Activated CD4-positive, alpha-beta T cell treated with anti-CD3 and anti-CD28 coated beads, Interleukin-2, amount 50 U/mL, for 4 hours (primary cell): ENCODE measurements at places on chromosomes 7 and 10.

DNA sequence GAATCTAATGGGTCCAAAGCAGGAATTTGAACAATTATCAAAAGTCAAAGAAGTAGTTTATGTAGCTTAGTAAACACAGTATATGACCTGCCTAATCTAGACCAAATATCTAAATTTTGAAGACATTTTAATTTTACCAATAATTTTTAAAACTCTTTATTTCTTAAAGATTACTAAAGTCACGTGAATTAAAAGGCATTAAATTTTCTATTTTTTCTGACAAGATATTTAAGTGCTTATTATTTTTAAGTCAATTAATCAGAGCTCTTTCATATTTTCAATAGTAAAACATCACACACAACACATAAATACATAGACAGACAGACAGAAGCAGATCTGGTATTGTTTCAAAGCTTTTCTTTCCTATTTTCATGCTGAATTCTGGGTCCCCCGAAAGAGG is 89.5 kb downstream of the ZNF467 start:
- DNase-seq = no peak

DNA sequence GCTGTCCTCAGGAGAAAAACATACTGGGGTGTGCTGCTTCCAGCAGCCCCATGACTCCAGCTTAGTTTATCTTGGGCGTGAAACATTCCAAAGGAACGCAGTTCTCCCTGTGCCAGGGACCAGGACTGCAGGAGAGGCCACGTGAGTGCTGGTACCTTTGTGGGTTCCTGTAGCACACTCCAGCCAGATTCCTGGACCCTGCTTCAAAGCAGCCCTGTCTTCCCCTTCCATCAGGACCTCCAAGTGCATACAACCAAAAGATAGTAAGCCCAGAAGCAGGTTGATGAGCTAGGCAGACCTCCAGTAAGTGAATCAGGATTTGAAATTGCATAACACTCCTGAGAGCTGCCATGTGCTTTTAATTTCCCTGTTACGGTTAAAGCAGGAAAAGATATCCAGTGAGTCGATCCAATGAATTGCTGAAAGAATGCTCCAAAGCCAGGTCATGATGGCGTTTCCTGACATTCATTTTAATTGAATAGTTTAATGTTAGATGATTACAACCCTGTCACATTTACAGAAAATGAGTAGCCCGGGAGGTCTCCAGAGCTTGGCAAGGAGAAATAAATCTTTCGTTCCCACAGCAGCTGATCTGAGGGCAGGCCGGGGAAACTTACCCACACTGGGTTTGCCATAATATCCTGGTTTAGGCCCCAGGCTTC is 38.9 kb upstream of the CPXM2 start:
- DNase-seq = no peak

DNA sequence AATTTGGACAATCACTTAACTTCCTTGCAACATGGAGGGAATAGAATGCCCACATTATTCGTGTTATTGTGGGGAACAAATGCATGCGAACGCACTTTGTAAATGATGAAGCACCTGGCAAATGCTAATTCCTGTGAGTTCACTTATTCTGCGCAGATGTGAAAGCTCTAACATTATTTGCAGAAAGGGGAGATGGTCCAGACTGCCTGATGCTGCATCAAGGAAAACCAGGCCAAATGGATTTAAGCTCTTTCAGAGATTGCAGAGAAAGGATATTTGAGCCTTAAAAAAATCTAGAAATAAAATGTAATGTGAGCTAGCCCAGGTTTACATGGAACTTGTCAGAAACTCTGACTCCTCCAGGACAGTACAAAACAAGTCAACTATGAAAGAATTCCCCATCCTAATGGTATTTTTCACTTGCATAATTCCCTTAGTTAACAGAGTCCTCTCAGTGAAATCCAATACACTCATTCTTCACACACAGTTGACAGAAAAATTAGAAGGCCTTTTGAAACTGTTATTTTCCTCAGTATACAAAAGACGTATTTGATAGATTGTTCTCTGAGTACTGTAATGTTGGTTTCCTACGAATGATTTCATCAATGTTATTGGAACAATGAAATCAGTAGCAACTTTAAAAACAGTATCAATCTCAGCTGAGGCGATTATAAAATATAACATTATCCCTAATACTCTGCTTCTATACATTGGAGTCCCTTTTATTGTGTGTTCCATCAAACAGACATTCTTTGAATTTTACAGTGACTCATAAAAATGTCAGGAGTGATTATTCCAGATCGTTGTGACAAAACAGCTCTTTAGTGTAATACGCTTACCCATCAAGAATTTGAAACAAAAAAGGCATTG is 136.3 kb upstream of the ANK3 start:
- no peak for DNase-seq

DNA sequence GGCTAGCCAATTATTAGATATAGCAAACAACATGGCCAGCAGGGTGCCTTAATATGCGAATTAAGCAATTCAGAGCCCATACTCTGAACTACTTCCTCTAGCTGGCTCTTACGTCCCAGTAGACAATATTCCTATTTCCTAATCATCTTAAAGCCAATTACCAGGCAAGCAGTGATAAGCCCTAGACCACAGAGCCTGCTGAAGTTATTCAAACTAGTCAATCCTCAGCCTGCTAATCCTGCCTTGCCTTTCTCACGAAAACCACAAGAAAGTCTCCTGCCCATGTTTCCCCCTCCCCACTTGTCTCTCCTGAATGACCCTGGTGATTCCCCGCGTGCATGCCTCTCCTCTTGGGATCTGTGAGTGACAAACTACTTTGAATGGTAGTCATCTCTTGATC is 86.8 kb upstream of the CACNA2D1 start:
- DNase-seq = no peak

GRCh38 chr7:3378390-3379150 is 77.5 kb downstream of the SDK1 start:
- no peak for DNase-seq

DNA sequence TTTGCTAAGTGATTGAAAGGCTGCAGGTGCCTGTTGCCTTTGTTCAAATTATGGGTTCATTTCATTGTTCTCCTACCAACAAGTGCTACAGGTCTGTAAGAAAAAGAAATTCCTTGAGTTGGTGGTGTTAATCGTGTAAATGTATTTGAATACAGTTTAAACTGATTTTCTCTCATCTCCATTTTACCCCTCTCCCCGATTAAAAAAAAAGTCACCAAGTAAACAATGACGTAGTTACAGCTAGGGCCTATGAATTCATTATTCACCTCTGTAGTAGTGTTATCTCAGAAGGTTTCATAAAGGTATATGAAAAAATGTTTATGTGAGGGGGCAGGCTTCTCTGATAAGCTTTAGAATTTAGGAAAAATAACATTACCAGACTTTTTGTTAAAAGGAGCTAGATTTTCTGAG is 1.1 kb downstream of the REEP3 start:
- no peak for DNase-seq

- DNase-seq = no peak
These were observed 40.6 kb downstream of the RNLS start for GRCh38 chr10:88542522-88542921.

- DNase-seq = no peak
These were observed 220.0 kb downstream of the KIF20B start for GRCh38 chr10:89921403-89921802.

- no peak for DNase-seq
These were observed 354.2 kb upstream of the TMEM229A start for GRCh38 chr7:124387056-124387455.

GRCh38 chr10:70834021-70834420 is 18.3 kb downstream of the SGPL1 start:
- DNase-seq = no peak

GRCh38 chr7:118039963-118040489 is 143.9 kb upstream of the LSM8 start:
- DNase-seq = no peak

- no peak for DNase-seq
These were observed 186.7 kb downstream of the TPK1 start for GRCh38 chr7:144649120-144649519.

DNA sequence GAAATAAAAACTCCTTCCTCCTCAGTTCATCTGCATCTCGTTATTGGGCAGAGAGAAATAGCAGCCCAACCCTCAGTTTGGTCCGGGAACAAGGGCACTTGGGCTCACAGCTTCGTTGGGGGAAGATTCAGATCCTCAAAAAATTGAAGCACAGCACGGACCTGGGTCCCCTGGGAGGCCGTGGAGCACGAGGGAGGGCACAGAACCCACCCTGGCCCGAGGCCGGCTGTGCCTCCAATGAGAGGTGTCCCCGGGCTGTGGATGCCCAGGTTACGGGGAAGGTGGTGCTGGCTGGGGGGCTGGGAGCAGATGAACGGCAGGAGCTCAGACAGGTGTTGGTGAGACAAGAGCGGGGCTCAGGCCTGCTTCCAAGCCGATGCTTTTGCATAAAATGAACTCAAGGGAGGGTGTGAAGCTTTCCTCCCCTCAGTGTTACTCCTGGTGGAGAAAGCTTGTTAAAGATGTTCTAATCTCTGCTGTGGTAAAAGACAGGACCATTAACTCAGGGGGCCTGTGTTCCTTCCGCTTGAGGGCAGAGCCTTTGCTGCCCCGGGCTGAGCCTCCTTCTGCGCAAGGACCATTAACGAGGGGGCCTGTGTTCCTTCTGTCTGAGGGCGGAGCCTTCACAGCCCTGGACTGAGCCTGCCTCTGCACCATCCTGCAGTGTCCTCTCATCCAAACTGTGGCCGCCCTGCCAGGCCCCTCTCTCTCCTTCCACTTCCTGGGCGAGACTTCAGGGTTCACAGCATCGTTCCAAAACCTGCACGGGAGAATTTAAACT is 302.2 kb downstream of the ADARB2 start:
- DNase-seq = no peak

GRCh38 chr7:114218283-114218682 is 196.3 kb upstream of the FOXP2 start:
- DNase-seq = no peak

DNA sequence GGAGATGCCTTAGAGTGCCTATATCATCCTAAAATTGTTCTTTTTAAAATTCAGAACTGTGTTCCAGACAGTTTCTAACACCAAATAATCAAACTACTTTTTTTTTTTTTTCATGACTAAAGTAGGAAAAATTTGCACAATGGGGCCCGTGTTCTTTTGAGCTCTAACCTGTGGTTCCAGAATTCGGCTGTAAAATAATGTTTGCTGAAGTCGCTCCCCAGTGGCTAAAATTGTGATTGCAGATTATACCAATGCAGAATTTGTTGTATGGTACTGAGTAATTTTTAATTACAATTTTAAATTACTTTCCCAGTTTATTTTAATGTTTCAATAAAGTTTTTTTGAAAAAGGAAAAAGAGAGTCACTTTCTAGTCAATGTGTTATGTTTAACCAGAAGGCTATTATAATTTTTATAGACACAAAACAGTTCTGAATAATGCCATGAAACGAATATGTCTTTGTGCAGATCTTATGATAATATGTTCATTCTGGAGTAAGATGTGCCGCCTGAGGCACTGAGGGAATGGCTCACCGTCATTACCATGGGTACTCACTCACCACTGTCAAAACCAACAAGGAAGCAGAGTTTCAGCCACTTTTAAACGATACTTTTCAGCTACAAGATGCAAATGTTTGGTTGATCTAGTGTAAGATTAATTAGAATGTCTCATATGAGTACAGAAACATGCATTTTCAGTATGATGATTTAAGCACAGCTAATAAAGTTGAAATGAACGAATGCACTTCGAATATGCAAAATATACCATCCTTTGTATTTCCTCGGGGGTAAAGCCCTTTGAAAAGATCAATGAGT is 173.6 kb downstream of the PRKCQ start:
- DNase-seq = peak; percentile 27

DNA sequence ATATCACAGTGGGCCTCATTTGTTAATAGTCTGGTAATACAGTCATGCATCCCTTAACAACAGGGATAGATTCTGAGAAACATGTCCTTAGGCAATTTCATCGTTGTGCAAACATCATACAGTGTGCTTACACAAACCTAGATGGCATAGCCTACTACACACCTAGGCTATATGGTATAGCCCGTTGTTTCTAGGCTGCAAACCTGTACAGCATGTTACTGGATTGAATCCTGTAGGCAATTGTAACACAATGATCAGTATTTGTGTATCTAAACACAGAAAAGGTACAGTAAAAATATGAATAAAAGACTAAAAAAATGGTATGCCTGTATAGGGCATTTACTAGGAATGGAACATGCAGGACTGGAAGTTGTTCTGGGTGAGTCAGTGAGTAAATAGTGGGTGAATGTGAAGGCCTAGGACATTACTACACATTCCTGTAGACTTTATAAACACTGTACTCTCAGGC is 12.0 kb upstream of the RHOBTB1 start:
- no peak for DNase-seq

- no peak for DNase-seq
These were observed 150.4 kb upstream of the SMIM30 start for GRCh38 chr7:113268757-113269156.

DNA sequence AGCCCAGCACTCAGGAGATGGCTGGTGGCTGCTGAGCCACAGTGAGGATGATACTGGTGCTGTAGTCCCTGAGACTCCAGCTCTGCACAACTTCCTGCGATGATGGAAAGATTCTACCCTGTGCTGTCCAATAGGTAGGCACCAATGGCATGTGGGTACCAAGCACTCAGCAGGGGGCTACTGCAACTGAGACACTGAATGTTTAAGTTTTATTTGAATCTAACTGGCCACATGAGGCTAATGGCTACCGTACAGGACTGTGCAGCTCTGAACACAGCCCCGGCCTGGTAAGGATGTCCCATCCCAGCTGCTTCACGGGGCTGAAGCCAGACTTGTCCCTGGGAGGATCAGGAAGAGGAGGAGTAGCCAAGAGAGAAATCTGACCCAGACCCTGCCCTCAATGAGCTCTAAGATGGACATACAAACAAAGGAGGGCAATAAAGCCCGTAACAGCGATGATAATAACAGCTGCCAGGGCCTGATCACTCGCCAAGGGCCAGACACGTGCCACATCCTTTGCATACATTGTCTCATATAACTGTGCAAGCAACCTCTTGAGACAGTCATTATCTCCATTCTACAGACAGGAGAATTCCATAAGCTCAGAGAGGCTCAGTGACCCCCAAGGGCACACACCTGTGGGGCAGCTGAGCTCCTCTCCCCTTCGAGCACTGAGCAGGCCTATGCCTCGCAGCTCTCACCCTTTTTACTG is 3.8 kb downstream of the GPRIN2 start:
- DNase-seq = no peak

DNA sequence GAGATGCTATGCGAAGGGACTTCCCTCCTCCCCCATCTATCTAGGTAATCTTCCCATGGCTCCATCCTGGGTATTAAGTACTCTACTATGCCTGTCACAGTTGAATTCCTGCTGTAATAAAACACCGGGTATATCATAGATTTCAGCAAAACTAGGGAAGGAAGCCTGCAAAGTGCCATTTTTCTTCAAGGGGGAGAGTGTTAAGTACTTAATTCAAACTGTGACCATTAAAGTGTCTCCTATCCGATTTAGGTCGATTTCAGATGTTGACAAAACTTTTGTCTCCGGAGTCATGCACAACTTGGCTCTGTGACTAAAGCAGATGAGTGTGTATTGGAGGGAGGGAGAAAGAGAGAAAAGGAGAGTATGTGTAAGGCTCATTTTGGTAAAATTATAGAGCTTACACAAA is 4.6 kb downstream of the HOXA4 start:
- no peak for DNase-seq

DNA sequence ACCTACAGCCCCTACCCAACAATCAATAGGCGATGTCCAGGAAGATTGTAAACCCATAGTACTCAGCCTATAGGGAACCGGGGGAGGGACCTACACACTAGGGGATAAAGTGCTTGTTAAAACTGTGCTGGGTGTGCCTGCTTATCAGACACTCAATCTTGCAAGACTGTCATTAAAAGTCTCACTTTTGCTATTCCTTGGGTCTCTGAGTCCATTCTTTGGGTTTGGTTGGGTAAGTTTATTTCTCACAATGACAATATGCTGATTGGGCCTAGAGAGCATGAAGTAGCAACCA is 45.6 kb downstream of the PTPRE start:
- no peak for DNase-seq

- no peak for DNase-seq
These were observed 47.4 kb upstream of the CAV2 start for GRCh38 chr7:116451957-116452729.
